ENCODE measurements at places on chromosomes 1 and 21.

DNA sequence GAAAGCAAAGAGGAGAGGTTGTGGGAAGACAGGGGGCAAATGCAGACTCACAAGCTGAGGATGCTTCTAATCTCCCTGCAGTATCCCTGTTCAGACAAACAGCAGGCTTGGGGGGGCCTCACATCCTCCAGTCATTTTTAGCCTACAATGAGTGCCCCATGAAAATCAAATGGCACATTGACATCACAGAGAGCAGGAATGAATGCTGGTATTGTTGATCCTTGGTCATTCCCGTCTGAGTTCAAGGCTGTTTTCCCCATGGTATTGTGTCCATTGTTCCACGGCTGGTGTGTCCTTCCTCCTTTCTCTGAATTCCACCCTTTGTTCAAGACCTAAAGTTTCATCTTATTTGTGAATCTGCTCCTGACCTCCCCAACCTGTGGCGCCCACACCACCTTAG is 545.6 kb downstream of the AJAP1 start:
- DNase-seq = no peak

DNA sequence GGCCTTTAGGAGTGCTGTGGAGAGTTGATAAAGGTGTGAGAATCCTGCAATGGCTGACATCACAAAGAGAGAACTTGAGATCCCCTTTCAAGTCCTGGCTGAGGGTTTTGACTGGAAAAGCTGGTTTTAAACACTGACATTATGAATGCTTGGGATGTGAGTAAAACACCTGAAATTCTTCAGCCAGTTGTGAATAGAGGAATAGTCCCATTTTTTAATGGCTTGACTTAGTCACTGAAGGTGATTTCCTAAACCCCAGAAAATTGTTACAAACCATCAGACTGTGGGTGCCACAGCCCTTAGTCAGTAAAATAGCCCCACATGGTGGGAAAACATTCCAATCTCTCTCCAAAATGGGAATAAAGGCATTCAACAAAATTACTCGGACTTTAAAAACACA is 107.7 kb upstream of the LMO4 start:
- no peak for DNase-seq

DNA sequence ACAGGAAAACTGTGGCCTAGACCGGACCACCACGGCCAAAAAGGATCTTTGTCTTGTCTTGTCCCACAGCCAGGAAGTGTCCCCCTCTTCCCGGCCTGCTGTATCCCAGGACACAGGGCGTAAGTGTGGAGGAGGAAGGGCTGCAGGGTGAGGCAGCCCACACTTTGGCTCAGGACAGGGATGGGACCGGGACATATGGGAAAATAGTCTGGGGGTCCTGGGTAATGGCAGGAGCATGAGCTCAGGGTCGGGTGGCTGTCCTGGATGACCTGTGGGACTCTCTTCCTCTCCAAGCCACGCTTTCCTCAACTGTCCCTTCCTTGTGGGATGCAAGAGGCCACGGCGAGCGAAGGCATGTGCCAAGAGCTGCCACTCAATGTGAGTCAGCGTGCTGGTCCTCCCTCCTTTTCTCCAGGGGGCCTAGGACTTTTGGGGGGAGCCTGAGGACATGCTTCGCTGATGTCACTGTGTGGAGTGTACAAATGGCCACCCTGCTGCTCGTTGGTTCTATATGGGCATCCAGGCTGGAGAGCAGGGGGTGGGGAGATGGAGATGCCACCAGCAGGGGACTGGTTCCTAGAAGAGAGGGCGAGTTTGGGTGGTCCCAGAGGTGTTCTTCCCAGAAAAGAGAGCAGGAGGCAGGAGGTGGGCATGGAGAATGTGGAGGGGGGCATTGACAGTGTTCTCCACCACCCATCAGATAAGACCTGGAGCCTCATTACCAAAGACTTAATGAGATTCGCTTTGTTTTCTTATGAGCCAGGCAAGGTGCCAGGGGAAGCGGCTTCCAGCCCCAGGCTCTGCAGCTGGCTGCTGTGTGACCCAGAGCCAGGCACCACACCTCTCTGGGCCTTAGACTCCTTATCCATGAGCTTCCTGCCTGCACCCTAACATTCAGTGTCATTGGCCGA is 11.5 kb upstream of the PADI1 start:
- DNase-seq = no peak

DNA sequence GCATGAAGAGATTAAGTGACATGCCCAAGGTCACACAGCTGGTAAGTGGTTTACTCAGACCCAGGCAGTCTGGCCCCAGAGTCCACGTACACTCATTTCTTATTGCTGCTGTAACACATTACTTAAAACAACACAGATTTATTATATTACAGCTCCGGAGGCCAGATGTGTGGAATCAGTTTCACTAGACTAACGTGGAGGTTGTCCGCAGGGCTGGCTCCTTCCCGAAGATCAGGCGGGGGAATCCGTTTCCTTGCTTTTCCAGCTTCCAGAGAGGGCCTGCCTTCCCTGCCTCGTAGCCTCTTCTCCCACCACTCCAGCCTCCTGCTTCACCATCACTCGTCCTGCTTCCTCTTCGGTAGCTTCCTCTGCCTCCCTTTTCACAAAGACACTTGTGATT is 81.2 kb downstream of the KCNN3 start:
- DNase-seq = no peak

DNA sequence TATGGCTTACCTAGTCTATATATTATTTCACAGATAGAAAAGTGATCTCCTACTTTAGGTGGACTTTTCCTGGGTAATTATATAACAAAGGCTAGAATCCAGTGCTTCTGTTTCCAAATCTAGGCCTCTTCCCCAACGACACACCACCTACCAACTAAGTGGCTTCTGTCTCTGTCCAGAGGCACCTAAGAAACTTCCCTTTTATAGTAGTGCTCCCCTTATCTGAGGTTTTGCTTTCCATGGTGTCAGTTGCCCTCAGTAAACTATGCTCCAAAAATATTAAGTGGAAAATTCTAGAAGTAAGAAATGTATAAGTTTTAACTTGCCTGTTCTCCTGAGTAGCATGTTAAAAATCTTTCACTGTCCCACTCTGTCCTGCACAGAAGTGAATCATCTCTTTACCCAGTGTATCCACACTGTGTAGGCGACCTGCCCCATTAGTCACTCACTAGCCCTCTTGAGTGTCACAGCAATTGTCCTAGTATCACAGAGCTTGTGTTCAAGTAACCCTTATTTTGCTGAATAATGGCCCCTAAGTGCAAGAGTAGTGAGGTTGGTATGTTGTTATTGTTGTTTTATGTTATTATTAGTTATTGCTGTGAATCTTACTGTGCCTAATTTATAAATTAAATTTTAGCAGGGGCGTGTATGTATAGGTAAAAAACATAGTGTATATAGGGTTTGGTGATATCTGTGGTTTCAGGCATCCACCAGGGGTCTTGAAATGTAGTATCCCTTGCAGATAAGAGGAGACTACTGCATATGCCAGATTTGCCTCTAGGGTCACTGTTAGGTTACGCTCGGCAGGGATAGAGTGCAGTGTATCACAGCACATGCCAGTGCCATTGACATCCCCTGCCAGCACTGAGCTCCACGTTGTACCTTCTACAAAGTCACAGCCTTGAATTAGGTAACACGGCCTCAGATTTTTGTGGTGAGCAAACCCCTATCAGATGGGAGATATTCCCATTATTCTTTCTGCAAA is 14.7 kb upstream of the CD53 start:
- no peak for DNase-seq

Data from right renal pelvis (tissue), 4 donors.